GM23248 (cell line): ENCODE measurements at places on chromosomes 2 and 18.
A peak's percentile ranks its signal among the peaks of the same experiment; 100 is the strongest.

DNA sequence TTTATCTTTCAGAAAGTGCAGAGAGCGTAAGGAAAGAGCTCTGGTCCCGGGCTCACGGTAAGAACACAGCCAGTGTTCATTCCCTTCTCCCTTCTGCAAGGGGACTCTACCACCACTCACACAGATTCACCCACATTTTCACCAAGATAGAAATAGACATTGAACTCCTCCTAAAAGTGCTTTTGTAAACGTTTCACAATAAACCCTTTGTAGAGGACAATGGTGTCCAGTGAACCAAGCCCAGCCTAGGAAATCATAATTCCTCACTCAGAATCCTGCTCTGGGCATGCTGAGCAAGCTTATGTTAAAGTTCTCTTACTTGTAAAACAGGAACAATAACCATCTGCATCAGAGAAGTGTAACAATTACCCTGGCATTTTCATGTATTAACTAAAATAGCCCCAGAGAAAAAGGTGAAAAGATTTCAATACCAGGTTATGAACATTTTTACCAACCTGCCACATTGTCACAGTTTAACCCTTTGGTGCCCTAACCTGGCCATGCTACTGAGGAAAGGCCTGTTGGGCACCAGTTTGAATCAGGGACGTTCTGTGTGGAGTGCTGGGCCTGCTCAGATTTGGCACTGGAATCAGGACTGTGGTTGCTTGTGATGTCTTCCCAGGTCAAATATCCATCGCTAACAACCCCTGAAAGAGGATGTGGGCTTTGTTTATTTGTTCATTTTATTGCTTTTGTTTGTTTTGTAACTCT is 22.5 kb upstream of the NDUFV2 start:
- DNase-seq = no peak

GRCh38 chr18:28175150-28175929 is 1.6 kb downstream of the CDH2 start:
- peak; percentile 83 for DNase-seq

DNA sequence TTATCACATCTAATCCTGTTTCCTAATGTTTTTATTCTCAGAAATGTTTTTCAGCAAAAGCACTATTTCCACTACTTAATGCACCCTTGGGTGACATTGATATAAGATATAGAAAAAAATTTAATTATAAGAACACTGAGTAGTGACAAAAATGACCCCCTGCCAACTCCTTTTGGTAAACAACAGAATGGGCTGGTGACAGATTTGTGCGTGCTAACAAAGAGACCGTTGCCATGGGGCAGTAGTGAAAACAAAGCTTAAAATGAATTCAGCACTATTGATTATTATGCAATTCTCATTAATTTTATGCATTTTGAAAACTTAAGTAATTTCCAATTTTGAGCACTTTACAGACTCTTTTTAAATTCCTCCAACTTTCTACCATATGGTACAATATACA is 33.1 kb downstream of the RDH14 start:
- DNase-seq = no peak

DNA sequence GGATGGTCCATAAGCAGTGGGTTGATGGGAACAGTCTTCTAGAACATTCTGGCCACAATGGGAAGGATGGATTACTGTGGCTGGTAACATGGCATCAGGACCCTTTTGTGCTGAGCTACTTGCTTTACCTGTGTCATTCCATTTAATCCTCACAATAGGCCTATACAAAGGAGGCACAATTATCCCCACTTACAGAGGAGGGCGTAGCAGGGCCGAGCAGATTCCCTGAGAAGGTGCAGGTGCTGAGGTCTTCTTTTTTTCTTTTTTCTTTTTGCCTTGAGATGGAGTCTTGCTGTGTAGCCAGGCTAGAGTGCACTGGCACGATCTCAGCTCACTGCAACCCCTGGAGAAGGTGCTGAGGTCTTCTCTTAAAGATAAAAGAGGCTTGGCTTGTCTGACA is 6.7 kb upstream of the LRRC30 start:
- DNase-seq = no peak

DNA sequence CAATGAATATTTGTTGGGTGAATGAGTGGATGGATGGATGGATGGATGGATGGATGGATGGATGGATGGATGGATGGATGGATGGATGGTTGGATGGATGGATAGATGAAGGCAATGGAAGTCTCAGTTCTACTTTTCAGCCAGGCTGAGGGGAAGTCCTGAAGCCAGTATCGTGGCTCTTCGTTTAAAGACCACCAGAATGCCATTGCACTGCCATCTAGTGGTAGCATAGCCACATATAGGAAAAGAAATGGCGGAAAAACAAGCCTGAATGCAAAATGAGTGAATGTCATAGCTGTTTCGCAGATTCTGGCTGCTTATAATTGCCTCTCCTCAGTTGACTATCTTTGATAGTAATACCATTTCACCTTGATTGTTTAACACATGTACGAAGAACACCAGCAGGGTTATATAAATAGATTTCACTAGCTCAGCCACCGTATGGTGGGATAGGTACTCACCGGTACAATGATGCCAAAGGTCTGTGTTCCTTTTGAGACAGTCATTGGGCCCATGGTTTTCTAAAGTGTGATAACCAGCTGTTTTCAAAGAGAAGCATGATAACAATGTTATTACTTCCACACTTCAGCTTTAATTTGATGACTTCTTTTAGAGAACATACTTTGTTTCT is 62.3 kb upstream of the GREB1L start:
- peak; percentile 80 for DNase-seq

DNA sequence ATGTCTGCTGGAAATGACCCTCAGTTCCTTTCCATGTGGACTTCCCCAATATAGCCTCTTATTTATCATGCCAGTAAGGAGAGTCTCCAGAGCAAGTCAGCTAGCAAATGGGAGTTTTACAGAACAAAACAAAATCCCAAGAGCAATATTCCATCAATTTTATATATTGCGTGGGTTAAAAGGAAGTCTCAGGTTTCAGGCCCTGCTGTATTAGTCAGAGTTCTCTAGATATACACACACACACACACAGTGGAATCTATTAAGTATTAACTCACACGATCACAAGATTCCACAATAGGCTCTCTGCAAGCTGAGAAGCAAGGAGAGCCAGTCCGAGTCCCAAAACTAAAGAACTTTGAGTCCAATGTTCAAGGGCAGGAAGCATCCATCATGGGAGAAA is 102.8 kb upstream of the MAP2 start:
- peak; percentile 59 for DNase-seq

DNA sequence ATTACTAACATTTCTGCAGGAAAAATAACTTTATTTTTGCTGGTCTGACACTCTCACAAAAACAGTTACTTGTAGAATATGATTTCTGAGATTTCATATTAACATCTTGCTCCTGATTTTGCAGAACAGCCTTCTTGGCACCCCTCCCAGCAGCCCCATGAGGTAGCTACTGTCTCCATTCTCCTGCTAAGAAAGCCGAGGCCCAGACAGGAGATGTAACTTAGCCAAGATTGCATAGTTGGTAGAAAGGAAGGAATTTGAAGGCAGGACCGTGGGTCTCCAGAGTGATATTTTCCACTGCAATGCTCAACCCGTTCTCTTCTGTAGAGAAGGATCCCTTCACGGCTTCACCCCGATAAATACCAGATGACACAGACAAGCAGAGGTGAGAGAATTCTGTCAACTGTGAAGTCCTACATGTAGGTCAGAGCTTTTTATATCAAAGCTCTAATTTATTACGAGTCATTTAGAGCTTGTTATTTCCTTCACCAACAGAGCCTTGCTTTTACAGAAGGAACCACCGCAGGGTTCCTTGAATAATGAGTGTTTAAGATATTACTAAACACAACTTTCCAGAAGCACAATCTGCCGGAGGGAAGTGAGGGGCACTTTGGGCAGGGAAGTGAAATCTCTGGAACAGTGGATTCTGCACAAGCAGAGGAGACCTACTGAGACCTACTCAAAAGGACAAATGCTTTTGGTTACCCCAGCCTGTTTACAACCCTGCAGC is 48.0 kb upstream of the MYCN start:
- DNase-seq = no peak

DNA sequence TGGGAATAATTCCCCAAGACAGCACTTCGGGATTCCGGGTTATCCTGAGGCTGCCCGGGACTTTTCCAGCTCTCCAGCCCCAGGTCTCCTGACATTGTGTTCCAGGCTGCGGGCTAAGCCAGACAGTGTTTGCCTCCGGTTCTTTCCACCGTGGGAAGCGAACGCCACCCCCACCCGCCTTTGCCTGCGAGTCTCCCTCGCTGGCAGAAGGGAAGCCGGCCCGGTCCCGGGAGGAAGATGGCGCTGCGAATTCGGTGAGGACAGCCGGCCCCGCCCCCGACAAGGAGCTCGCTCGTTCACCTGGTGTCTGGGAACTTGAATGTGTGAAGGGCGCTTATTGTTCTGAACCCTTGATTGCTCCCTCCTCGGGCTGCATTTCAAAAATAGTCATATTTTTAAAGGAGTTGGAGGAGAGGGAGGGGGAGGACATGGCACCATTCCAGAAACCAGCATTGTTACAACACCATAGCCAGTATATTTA is 2.9 kb downstream of the LRATD1 start:
- peak; percentile 79 for DNase-seq

- DNase-seq = no peak
Observed at GRCh38 chr18:73264562-73264921, 396.8 kb upstream of the NETO1 start.

DNA sequence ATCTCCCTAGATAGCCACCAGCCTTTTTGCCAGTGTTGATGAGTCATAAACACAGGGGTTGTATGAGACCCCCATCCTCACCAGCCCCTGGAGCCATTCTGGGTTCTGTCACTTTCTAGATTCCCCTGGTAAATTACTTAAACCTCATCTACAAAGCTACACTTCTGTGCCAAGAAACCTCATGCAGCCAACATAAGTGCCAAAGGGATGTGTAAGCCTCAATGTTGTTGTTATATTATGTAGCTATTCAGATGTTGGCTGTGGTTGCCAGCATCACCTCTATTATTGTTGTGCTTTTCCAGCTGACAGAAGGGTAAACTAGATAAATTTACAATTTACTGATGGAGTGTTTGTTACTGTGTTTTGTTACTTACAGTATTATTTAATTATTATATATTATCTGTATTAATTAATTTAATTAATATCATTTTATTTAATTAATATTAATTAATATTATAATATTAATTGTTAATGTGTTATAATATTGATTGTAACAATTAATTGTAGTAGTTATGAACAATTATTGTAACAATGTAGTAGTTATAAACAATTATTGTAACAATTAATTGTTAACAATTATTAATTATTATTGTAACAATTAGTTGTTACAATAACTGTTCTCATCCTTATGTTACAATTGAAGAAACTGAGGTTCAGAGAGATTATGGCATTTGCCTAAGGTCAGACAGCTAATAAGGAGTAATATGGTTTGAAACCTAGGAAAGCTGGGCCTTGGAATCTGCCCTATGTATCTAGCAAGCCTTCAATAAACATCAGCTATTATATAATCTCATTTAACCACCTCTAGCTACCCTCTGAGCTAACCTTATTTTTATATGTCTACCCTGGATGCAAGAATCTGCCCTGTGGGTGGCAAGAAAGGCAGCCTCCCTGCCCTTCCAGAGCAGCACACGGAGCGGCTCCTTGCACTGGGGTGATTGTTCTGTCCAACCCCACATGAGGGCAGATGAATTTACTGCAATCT is 36.1 kb downstream of the PSTPIP2 start:
- DNase-seq = peak; percentile 89

- DNase-seq = no peak
Observed at GRCh38 chr2:14601156-14601770, 31.3 kb upstream of the LRATD1 start.

GRCh38 chr2:127707890-127708648 is 6.8 kb downstream of the SFT2D3 start:
- no peak for DNase-seq

DNA sequence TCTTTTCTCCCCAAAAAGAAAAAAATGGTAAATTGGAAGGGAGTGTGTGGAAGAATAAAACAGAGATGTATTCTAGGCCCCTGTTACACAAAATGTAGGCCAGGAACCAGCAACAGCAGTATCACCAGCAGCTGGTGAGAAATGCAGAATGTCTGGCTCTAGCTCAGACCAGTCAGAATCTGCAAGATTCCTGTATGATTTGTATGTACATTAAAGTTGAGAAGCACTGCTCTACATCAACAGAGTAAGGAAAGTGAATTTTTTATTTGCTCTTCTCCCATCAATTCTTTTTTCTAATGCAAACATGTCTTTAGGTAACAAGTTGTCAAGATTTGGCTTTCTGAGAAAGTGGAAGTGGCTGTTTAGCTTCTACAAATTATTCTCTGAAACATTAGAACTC is 235.4 kb upstream of the FANCL start:
- no peak for DNase-seq

DNA sequence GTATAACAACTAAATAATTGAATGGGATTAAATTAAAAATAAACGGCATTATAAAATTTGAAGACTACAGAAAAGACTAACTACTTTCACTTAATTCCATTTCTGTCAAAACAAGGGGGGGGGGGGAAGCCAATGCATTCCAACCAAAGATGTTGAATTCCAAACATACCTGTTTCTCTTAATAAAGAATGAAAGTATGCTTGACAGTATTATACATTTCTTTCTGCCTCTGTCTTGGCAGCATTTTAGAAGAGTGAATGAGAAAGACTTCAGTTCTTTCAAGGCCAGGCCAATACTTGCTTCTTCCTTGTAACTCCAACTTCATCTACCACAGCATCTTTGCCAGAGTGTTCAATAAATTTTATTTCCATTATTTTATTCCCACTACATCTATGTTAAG is 65.9 kb downstream of the PDE11A start:
- DNase-seq = no peak

- DNase-seq = no peak
Observed at GRCh38 chr2:76469066-76469465, 758.4 kb upstream of the GCFC2 start.

- peak; percentile 46 for DNase-seq
Observed at GRCh38 chr18:3481696-3482210, 31.8 kb downstream of the TGIF1 start.

GRCh38 chr2:197307236-197307932 is 3.2 kb downstream of the ANKRD44 start:
- DNase-seq = no peak

GRCh38 chr2:30979822-30980245 is 158.4 kb downstream of the GALNT14 start:
- DNase-seq = peak; percentile 94

- DNase-seq = no peak
Observed at GRCh38 chr18:53551868-53552426, 672.5 kb downstream of the MBD2 start.

DNA sequence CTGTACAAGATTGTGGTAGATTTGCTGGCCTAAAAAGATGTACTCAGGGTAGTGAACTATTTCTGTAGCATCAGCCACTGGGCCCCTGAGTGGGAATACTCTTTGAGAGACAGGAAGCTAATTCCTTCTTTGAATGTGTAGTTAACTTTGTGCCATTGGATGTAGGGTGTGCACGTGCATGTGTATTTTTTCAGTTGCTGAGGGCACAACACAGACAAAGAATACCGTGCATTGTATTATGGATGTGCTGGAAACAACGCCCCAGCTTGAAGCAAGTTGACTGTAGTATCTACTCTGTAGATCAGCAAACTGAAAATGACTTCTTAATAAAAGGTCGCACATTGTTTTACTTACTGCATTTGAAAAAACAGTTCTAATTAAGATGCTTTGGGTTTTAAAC is 14.1 kb downstream of the CRIM1 start:
- no peak for DNase-seq
